Esophagus (tissue), 2 donors: ENCODE measurements at places on chromosomes 1 and 21. TPM values are rescaled to one million over a fixed set of nuclear protein-coding genes. Genes with fewer than 3 reads are reported as not detected.

GREM2 gene
- 1.0 TPM for polyA plus RNA-seq

ZMPSTE24 gene
- 14.4 TPM for polyA plus RNA-seq

KCNA3 gene
- 0.05 TPM for polyA plus RNA-seq

TRIM58 gene
- polyA plus RNA-seq, result 0.15 TPM
